ENCODE measurements at places on chromosomes 5 and 9.

GRCh38 chr9:13431222-13431536 is 151.7 kb upstream of the MPDZ start:
- DNase-seq, result no peak

- no peak for DNase-seq
These were observed 42.9 kb upstream of the FAM120AOS start for GRCh38 chr9:93496285-93496684.

DNA sequence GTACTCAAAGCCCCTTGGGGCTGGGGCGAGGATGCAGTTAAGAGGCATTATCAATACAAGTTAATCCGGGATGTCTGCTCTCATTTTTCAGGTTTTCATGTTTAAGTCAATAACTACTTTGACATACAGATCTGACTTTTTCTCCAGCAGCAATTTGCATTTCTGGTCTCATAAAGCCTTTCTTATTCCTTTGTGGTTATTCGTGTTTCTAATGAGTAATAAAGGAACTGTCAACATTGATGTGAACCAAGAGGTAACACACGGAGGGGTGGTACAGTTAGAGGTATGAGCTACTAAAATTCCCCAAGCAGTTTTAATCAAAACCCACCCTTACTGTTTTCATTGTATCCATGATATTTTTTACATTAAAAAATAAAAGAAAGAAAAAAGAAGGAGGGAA is 138.0 kb upstream of the NFIB start:
- DNase-seq, result no peak

GRCh38 chr5:137496919-137497318 is 2.2 kb downstream of the SPOCK1 start:
- no peak for DNase-seq

GRCh38 chr9:69060766-69061165 is 25.2 kb downstream of the FXN start:
- DNase-seq, result no peak

DNA sequence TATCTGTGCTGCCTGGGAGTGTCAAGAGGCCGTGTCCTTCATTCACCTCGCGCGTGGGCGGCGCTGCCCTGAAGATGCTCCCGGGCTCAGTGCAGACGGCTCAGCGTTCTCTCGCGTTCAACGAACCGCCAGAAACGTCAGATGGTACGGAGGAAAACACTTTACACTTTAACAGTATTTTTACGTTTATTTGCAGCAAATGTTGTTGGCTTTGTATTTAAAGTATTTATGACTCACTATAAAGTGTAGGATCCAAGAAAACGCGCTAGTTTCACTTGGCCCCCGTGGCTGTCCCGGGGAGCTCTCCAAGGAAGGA is 544 bp upstream of the ERCC6L2 start:
- peak; percentile 46 for DNase-seq
